ENCODE measurements at places on chromosomes 12 and 14. TPM values are rescaled to one million over a fixed set of nuclear protein-coding genes. Genes with fewer than 3 reads are reported as not detected.

DNA sequence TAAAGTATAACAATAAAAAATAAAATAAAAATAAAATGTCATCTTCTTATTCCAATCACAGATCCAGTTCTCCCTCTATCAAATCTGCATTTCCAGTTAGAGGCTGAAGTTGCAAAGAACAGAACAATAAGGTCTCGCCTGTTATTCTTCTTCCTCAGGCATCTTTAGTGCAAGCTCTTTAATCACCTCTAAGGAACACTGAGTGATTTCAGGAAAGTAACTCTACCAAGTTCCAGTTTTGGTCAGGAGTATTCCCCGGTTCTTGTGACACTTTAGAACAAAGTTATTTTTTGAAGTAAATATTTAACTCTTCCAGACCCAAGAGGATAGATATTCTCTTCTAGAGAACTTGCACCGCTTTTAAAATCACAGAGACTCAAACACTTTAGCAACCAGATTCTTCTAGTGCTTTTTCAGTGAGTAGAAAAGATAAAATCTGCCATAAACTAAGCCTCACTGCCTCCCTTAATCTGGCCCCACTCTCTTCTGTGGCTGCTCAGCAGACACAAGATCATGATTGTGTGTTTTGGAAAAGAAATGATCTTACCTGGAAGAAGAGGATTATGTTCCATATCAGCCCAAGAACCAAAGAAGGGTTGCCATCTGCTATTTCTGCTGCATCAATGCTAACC is 57.9 kb upstream of the DICER1 start:
- H3K4me1 ChIP-seq = no peaks in the 10 kb centered on the region
- no peak for DNase-seq
- no peaks in the 10 kb centered on the region for H3K36me3 ChIP-seq
- H3K27ac ChIP-seq = no peak overlapping the region
- H3K27me3 ChIP-seq = no peaks in the 10 kb centered on the region

DNA sequence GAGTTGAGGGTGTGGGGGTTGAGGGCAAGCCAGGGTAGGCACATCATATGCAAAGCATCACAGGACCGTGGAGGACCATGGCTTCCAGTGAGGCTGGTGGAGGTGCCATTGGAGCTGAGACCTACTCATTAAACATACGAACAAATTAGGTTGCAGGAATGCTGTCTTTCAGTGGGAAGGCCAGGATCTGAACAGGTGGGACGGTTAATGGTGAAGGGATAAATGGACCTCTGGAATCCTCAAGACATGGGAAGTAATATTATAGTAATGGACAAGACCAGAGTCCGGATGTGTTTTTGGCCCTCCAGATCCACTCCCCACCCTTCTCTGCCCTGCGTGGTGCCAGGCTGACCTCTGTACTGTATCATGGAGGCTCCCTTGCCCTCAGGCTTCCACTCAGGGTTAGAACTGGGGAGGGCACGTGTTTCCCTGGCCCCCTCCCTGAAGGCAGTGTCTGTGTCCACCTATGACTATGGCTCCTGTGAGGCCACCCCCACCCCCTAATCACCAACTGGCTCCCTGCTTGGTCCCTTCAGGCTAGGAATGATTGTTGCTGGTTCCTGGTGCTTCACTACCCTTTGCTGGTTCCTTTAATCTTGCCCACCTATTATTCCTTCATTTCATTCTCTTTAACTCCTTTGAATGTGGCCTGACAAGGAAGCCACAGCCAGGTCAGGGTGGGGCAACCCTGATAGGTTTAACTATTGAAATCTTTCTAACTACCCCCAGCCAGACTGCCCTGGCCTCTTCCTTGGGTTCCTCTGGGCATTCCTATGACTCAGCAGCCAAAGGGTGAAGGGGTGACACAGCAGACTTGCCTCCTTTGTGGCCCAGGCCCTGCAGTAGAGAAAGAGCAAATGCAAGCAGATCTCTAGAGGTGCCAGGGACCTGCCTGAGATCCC is 10.7 kb downstream of the DHRS2 start:
- H3K36me3 ChIP-seq = no peaks in the 10 kb centered on the region
- H3K27me3 ChIP-seq = peaks cover 1% of the 10 kb centered on the region
- no peak overlapping the region for H3K4me3 ChIP-seq
- no peak for DNase-seq
- H3K4me1 ChIP-seq = no peaks in the 10 kb centered on the region

DNA sequence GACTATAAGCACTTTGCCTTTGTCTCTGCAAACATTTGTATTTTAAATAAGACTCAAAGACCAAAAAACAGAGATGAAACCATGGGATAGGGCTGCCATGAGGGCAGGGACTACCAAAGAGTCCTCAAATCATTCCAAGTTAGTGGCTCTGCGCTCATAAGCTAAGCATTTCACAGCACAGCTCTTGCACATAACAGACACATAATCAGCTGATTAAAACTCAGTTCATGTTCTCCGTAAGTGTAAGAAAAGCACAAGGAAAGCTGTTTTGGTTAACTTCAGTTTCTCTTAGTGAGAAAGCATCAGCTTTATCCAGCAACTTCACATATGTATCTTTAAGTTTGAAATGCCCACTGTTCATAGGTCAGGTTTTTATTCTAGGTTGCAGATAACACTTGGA is 54.9 kb downstream of the IRAK3 start:
- H3K4me3 ChIP-seq = no peak overlapping the region
- H3K4me1 ChIP-seq = no peaks in the 10 kb centered on the region
- H3K27me3 ChIP-seq = peaks cover 2% of the 10 kb centered on the region
- no peak for DNase-seq

LMO3 gene
- not detected for total RNA-seq

All from activated T-helper 1 cell treated with anti-CD3 and anti-CD28 coated beads, Interleukin-12 subunit alpha, Interleukin-12 subunit beta, Interleukin-2, Interleukin-4 antibody, amounts not matched to agents 30 ng/mL and 10 ng/mL and 1 ng/mL, durations not matched to agents 14 hours and 24 hours and 36 hours (primary cell).